Smooth muscle cell of the coronary artery (primary cell): ENCODE measurements at places on chromosomes 12 and 14. TPM values are rescaled to one million over a fixed set of nuclear protein-coding genes. Genes with fewer than 3 reads are reported as not detected.

The RHOJ gene
- 10.5 and 41.2 TPM in 2 replicates for total RNA-seq

The LIN7A gene
- total RNA-seq, result 1.5 and 2.5 TPM in 2 replicates

The PTCSC3 gene
- total RNA-seq, result not detected in 2 replicates

The BDKRB1 gene
- total RNA-seq, result 0.08 and 0.47 TPM in 2 replicates
